Choroid plexus epithelial cell (primary cell): ENCODE measurements at places on chromosomes 5 and 9.

DNA sequence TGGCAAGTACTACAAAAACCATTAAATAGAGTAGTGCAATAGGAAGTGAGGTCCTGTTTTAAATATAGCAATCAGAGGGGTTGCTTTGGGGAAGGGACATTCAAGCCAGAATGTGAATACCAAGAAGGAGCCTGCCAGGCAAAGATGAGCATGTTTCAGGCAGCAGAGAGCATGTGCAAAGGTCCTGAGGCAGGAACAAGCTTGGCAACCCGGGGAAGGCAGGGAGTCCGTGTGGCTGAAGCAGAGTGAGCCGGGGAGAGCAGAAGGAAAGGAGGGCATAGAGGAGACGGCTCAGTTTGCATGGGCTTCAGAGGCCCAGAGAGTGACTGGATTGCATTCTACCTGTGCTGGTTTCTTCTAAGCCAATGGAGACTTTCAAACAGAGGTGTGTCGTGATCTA, 22.7 kb upstream of the CPLX2 start:
- no peak for DNase-seq

DNA sequence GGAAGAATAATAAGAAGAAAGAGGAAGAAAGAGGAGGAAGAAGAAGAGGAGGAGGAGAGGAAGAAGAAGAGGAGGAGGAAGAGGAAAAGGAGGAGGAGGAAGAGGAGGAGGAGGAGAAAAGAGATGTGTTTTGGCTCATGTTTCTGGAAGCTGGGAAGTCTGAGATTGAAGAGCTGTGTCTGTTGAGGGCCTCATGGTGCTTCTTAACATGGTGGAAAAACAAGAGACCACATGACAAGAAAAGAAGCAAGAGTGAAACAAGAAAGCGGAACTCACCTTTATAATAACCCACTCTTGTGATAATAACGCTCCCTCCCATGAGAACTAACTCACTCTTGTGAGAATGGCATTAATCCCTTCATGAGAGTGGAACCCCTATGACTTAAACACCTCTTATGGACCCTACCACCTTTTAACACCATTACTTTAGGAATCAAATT, 36.1 kb upstream of the RANBP6 start:
- DNase-seq: no peak

DNA sequence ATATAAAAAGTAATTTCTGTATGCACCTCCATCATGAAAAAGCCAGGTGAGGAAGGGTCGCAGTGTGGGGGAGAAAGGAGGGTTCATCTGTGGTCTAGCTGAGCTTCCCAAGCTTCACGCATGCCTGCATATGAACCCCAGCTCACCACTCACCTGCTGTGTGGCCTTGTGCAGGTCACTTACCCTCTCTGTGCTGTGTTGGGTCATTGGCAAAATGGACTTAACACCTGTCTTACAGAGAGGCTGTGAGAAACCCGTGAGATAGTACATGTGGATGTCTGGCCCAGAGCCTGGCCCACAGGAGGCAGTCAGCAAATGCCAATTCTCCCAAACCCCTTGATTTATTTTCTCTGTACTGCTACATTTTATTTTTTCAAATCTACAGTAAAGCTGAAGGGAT, 88.9 kb downstream of the GABBR2 start:
- DNase-seq: no peak

- DNase-seq: no peak
Measured at GRCh38 chr5:39368116-39368515, 3.8 kb upstream of the C9 start.
